Colonic mucosa (tissue), 4 donors: ENCODE measurements at places on chromosomes 13 and 19. TPM values are rescaled to one million over a fixed set of nuclear protein-coding genes. Genes with fewer than 3 reads are reported as not detected.

GRCh38 chr19:30711296-30711695 is 339.1 kb downstream of the ZNF536 start:
- H3K4me3 ChIP-seq = no peak overlapping the region
- DNase-seq = no peak
- H3K27ac ChIP-seq = no peak overlapping the region
- no peaks in the 10 kb centered on the region for H3K27me3 ChIP-seq
- H3K36me3 ChIP-seq = no peaks in the 10 kb centered on the region

DNA sequence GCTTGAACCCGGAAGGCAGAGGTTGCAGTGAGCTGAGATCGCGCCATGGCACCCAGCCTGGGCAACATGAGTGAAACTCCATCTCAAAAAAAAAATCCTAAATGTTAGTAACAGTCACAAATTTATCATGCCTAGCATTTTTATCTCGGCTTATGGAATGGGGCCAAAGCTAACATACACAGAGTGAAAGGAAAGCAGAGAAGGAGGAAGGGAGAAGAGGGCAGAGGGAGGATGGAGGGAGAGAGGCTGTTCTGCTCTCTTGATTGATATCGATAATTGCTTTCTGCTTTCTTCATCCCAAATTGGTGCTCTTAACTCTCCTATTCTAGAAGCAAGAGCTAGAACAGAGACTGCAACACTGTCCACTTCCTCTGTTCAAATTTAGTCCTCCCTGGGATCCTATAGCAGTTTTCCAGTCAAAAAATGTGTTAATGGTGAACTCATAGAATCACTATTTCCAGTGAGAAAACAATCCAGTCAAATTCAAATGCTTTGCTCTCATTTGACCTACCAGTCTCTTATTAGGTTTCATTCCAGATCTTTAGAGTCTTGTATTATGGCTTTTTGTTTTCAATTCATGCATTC is 15.8 kb upstream of the TUBGCP3 start:
- no peaks in the 10 kb centered on the region for H3K4me1 ChIP-seq
- H3K36me3 ChIP-seq = no peaks in the 10 kb centered on the region
- DNase-seq = no peak
- no peaks in the 10 kb centered on the region for H3K27me3 ChIP-seq
- no peak overlapping the region for H3K4me3 ChIP-seq

DNA sequence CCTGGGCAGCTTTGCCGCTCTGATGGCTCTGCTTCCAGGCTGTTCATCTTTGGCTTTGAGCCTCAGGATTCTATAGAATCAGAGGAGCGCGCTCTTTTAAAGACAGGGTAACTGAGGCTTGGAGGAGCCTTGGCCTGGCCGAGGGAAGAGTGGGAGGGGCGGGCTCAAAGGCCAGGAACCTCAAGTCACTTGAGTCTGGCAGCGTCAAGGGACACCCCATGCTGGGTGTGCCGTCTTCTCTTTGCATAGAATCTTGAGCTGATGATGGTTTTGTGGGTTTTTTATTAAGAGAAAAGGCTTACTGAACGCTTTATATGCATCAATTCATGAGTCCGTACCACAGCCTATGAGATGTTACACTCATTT is 1.1 kb downstream of the PGLS start:
- H3K4me1 ChIP-seq = peaks cover 6% of the 10 kb centered on the region
- H3K27ac ChIP-seq = peak overlapping the region; percentile 99
- peaks cover 4% of the 10 kb centered on the region for H3K36me3 ChIP-seq
- H3K4me3 ChIP-seq = peak overlapping the region; percentile 91
- DNase-seq = no peak

DNA sequence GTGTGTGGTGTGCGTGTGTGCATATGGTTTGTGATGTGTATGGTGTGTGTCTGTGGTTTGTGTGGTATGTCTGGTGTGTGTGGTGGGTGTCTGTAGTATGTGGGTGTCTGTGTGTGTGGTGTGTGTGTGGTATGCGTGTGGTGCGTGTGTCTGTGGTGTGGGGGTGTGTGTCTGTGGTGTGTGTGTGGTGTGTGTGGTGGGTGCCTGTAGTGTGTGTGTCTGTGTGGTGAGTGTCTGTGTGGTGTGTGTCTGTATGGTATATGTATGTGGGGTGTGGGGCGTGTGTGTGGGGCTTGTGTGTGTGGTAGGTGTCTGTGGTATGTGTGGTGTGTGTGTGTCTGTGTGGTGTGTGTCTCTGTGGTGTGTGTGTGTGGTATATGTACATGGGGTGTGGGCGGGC is 300.7 kb downstream of the TEX29 start:
- no peaks in the 10 kb centered on the region for H3K27me3 ChIP-seq
- H3K4me1 ChIP-seq = no peaks in the 10 kb centered on the region
- H3K4me3 ChIP-seq = no peak overlapping the region
- DNase-seq = no peak

GRCh38 chr19:46378268-46378667 is 31.4 kb downstream of the PPP5C start:
- H3K4me1 ChIP-seq = peaks cover 10% of the 10 kb centered on the region
- H3K4me3 ChIP-seq = no peak overlapping the region
- no peak for DNase-seq
- no peak overlapping the region for H3K27ac ChIP-seq
- peaks cover 7% of the 10 kb centered on the region for H3K36me3 ChIP-seq
- H3K27me3 ChIP-seq = no peaks in the 10 kb centered on the region

DNA sequence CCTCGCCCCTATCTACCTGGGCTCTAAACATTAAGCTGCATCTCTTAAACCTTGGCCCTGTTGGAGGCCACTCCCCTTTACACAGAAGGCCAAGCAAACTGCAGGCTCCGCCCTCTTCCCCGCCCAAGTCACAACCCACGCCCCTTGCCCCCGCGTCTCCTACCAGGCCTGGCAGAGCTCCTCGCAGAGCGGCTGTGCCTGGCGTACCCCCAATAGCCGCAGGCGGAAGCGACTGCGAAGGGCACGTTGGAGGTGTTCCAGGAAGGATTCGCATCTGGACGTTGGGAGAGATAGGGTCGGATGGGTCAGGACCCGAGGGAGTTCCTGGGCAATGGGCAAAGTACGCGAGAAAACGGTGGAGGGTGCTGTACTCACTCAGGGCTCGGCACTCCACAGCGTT is 5.9 kb downstream of the RTBDN start:
- peaks cover 29% of the 10 kb centered on the region for H3K27me3 ChIP-seq
- H3K27ac ChIP-seq = no peak overlapping the region

GRCh38 chr13:43994999-43995859 is 115.5 kb downstream of the LACC1 start:
- peak; percentile 49 for DNase-seq
- no peaks in the 10 kb centered on the region for H3K4me1 ChIP-seq
- H3K27me3 ChIP-seq = no peaks in the 10 kb centered on the region
- H3K4me3 ChIP-seq = no peak overlapping the region
- no peak overlapping the region for H3K27ac ChIP-seq

DNA sequence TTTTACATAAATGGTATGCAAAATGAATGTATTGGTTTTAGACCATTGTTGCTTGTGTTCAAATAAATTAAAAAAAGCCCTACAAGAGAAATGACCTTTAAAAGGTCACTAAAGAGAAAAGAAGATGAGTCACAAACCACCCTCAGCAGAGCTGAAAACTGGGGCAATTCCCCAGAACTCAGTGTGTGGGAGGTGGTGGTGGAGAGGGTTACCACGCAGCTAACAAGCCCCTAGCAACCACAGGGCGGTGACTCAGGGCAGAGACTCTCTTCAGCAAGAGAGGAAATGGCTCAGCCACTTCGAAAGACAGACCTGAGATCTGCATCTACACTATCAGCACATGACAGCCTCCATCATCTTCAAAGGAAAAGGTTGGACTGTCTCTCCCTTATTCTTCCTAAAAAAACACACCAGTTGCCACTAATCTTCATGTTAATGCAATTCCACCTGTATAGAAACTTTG is 29.4 kb upstream of the NDFIP2 start:
- H3K36me3 ChIP-seq = no peaks in the 10 kb centered on the region
- no peak overlapping the region for H3K27ac ChIP-seq

DNA sequence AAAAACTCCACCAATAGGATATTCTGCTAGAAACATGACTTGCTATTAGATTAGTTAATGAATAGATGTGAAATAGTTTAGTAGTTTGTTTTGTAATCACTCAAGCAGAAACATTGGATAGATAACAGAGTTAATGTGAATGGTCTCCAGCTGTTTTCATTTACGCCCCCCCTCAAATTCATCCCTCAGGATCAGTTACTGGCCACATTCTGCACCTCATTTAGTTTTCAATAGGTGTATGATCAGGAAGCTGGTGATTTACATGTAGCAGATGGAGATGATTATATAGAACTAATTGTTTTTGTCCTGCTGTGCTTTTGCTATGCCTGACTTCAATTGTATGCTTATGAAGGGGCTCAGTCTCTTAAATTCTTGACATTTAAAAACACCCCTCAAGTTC is 759.0 kb downstream of the SLITRK6 start:
- no peak overlapping the region for H3K27ac ChIP-seq
- no peak for DNase-seq
- H3K4me1 ChIP-seq = no peaks in the 10 kb centered on the region
- no peak overlapping the region for H3K4me3 ChIP-seq
- H3K27me3 ChIP-seq = no peaks in the 10 kb centered on the region

DNA sequence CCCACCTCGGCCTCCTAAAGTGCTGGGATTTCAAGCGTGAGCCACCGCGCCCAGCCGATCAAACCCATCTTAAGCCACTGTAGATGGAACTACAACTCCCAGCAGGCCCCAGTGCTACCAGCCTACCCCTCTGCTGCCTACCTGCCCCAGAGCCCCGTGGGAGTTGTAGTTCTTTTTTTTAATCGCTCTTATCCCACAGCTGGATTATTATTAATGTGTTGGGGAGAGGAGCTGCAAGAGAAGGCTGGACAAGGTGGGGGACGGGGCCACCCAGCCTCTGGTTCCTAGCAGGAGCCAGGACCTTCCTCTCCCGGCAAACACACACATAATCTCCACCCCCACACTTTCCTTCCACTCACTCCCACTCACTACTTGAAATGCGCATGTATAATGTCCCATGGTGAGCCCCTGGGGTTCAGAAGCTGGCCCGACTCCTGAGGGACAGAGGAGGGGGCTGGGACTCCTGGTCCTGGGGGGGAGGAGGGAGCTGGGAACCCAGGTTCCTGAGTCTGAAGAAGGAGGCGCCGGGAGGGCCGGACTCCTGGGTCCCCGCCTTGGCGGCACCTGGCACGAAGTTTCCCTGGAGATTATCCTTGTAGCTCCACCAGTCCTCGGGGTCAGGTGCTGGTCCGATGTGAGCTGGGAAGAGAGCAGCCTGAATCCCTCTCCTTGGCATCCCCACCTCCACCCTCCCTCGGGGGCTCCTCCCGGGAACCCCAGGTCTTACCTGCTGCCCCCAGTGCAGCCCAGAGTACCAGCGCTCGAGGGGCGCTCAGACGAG is 958 bp downstream of the CA11 start:
- peaks cover 5% of the 10 kb centered on the region for H3K27me3 ChIP-seq
- peak; percentile 75 for DNase-seq
- H3K4me3 ChIP-seq = peak overlapping the region; percentile 27
- no peak overlapping the region for H3K27ac ChIP-seq

DNA sequence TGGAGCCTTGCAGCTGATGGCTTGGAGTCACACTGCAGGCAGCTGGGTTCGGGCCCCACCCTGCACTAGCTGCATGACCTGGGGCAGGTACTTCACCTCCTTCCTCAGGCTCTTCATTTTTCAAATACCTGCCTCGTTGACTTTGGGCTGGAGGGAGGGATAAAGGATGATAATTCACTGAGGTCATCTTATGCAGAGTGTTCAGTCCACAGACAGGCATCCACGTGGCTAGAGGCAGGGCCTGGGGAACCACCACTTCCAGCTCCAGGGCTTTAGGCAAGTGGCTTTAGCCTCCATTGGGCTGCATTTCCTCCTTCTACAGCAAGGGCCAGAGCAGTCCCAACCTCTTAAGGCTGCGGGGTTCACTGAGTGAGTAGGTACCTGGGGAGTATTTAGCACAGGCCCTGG is 84.8 kb downstream of the SIPA1L3 start:
- H3K27me3 ChIP-seq = no peaks in the 10 kb centered on the region
- H3K4me1 ChIP-seq = peaks cover 9% of the 10 kb centered on the region
- no peak overlapping the region for H3K4me3 ChIP-seq
- H3K27ac ChIP-seq = no peak overlapping the region

DNA sequence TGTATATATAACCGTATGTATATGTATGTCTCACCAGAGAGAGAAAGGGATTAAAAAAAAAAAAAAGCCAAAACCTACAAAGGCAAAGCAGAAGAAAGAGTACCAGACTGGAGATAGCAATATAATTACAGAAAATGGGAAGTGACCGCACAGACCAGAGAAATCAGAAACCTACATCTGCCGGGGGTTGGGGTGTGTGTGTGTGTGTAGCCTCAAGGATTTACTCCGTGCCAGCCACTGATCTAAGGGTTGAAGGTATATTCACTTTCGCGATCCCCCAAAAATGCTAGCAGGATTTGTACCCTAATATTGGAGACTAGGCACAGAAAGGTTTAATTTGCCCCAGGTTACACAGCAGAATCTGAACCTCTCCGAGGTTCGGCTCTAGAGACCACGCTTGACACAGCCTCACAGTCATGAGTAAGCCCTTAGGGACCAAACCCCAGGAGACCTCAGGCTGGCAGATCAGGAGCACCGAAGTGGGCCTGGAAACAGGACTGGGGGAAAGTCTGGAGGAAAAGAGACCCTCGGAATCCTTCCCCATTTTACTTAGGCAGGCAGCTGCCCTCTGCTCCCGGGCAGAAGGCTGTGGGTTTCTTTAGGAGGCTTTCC is 14.8 kb downstream of the ARL11 start:
- no peaks in the 10 kb centered on the region for H3K27me3 ChIP-seq
- no peak for DNase-seq
- H3K4me3 ChIP-seq = no peak overlapping the region
- no peak overlapping the region for H3K27ac ChIP-seq
- no peaks in the 10 kb centered on the region for H3K36me3 ChIP-seq

DNA sequence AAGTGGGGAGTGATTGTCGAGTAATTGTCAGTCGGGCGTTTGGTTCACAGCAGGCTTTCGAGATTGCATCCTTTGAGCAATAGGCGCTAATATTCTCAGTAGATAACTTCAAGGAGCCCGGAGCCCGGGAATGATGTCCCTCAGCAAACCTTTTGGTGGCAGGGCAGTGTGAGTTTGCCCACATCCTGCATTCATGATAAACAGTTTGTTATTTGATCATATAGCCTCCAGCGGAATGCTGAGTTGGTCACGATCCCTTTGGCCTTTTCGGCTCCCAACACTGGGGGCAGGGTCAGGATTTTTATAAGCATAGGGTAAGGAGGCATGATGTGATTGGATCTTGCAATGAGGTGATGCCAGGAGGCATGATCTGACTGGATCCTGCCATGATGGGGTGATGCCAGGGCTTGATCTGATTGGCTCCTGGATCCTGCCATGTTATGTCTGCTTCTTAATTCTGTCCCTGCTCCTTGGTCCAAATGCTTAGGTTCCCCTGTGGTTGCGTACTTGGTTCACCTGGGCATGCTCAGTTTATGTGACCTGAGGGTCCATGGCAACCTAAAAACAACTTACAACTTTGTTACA is 38.2 kb upstream of the IGSF23 start:
- H3K27me3 ChIP-seq = no peaks in the 10 kb centered on the region
- no peak overlapping the region for H3K27ac ChIP-seq
- no peak for DNase-seq

GRCh38 chr13:106958621-106959048 is 390.7 kb upstream of the ARGLU1 start:
- H3K4me1 ChIP-seq = no peaks in the 10 kb centered on the region
- no peaks in the 10 kb centered on the region for H3K36me3 ChIP-seq
- no peak for DNase-seq
- no peak overlapping the region for H3K27ac ChIP-seq

- no peaks in the 10 kb centered on the region for H3K4me1 ChIP-seq
- H3K27me3 ChIP-seq = no peaks in the 10 kb centered on the region
- H3K36me3 ChIP-seq = no peaks in the 10 kb centered on the region
- H3K4me3 ChIP-seq = no peak overlapping the region
Observed at GRCh38 chr19:40414542-40415535, 1.7 kb upstream of the PRX start.

The SULT2A1 gene
- 1.1 TPM for total RNA-seq

The AMER2 gene
- 0.08 TPM for total RNA-seq

The NCCRP1 gene
- not detected for total RNA-seq

The SELENOV gene
- total RNA-seq = not detected

The NLRP9 gene
- not detected for total RNA-seq

The SLC25A41 gene
- total RNA-seq = not detected

The PLPPR3 gene
- not detected for total RNA-seq
